Retina (tissue), 1 donor: ENCODE measurements at places on chromosomes 4 and X.
A peak's percentile ranks its signal among the peaks of the same experiment; 100 is the strongest.

- DNase-seq = no peak
Measured at GRCh38 chr4:120939693-120940092, 17.2 kb upstream of the PRDM5 start.

DNA sequence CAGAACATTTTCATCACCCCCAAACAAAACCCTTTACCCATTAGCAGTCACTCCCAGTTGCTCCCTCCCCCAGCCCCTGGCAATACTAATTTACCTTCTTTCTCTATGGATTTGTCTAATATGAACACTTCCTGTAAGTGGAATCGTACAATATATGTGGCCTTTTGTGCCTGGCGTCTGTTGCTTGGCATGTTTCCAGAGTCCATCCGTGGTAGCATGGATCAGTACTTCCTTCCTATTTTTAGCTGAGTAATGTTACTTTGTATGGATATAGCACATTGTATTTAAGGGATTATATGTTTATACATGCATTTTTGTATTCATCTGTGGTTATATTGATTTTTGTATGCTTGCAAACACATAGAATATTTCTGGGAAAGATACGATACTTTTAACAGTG lies 48.2 kb downstream of the PPEF1 start:
- DNase-seq = no peak

DNA sequence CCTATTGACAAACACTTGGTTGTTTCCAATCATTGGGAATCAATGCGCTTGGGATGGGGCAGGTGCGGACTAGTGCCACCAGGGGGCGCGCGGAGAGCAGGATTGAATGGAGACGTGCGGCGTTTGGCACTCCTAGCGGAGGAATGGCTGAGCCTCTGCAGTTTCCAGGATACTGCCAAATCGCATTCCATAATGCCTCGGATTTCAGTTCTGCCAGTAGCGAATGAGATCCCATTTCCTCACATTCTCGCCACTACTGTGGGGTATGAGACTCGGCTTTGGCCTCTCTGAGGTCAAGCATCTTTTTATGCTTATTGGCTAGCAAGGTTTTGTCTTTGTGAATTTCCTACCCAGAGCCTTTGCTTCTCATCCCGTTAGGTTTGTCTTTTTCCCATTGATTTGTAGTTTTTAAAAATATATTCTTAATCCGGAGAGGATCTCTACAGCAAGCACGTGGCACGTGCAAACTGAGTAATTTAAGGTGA lies 28.7 kb downstream of the CLDN34 start:
- peak; percentile 44 for DNase-seq

GRCh38 chr4:182619660-182620059 lies 297.5 kb downstream of the DCTD start:
- DNase-seq = peak; percentile 36

DNA sequence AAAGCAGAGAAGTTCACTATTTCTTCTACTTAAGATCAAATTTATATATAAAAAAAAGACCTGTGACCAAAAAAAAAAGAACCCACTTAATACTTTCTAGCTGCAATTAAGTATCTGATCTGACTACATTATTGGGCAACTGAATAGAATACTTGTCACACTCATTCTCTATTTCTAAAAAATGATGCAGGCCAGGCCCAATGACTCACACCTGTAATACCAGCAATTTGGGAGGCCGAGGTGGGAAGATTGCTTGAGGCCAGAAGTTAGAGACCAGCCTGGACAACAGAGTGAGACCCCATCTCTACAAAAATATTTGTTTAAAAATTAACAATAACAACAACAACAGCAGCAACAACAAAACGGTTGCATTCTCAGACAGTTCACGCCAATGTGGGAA lies 108.8 kb upstream of the BMP2K start:
- DNase-seq = no peak

- no peak for DNase-seq
Measured at GRCh38 chr4:15690020-15690809, 8.6 kb downstream of the FAM200B start.

DNA sequence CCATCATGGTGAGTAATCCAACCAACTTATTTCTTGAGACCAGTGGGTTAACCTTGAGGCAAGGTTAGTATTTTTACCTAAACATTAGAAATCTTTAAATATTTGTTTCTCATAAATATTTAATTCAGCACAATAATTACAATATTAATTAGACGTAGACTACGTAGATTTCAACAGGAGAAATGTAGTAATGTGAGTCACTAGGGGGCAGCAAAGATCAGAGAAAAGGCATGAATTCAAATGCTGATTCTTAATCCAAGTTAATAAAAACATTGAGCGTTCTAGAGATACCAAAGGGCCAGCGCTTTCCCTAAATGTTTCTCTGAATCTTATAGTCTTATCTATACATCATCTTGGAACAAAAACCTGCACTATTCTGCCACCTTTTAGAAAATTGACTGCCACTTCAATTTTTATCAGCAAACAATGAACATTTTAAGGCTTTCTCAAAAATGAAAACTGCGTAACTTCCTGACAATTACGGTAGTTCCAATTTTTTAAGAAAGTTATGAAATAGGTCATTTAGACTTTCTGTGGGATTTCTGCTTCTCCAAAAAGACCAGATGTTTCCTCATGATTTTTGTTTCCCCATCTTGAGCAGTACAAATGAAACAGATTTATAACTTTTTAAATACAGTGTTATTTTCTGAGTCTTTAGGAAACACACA lies 180.7 kb downstream of the GASK1B start:
- DNase-seq = peak; percentile 35

DNA sequence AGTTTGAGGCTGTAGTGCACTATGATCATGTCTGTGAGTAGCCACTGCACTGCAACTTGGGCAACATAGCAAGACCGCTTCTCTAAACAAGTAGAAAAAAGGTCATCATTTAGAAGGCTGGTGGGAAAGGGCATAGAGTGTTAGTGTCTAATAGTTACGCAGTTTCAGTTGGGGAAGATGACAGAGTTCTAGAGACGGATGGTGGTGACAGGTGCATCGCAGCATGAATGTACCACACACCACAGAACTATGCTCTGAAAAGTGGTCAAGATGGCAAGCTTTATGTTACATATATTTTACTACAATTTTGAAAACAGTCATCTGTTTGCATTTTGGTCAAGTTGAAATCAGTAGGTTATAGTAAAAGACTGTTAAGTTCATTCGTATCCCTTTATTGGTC lies 23.7 kb upstream of the CLDN34 start:
- no peak for DNase-seq

DNA sequence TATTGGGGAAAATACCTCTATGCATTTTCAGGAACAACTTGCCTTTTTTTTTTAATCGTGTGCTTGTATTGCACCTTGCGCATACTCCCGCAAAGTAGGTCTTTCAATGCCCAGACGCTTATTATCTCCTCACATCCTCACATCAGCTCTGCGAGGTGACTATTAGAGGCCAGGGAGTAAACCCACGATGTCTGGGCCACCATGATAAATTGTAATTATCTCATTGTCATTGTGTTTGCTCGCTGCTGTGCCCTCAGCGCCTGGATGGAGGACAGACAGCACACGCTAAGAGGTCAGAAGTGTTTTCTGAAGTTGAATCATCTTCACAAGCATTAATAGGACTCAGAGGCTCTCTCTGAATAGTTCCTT lies 1.0 kb upstream of the RELL1 start:
- no peak for DNase-seq

DNA sequence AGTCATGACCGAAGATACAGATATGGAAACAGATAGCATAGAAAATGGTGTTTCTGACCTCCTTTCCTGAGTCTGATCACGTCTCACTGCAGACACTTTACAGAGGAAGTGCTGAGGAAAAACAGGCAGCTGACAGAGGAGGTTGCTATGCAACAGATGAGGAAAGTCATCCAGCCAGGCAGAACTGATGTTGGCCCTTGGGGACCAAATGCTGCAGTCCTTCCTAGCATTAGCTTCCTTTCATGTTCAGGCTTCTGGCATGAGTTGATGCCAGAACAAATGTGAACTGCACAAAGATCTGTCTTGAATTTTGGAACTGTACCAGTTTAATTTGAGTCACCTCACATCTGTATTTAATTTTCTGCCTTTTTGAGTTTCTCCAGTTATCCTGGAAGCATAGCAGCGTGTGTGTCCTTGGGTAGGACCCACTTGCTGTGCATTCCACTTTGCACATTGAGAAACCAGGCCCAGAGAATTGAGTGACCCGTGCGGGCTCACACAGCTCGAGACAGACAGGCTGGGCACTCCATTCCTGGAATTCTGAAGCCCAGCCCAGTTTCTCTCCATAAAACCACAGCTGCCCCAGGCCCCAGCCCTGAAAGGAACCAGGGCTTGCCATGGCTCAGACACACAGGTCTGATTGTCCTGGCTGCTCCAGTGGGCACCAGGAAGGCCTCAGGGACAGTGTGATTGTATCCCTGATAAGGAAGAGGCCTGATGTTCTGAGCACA lies 1.4 kb upstream of the MAGED1 start:
- peak; percentile 65 for DNase-seq

GRCh38 chrX:133350751-133351150 lies 64.5 kb downstream of the GPC4 start:
- no peak for DNase-seq

GRCh38 chr4:57102050-57102624 lies 8.0 kb downstream of the IGFBP7 start:
- no peak for DNase-seq

DNA sequence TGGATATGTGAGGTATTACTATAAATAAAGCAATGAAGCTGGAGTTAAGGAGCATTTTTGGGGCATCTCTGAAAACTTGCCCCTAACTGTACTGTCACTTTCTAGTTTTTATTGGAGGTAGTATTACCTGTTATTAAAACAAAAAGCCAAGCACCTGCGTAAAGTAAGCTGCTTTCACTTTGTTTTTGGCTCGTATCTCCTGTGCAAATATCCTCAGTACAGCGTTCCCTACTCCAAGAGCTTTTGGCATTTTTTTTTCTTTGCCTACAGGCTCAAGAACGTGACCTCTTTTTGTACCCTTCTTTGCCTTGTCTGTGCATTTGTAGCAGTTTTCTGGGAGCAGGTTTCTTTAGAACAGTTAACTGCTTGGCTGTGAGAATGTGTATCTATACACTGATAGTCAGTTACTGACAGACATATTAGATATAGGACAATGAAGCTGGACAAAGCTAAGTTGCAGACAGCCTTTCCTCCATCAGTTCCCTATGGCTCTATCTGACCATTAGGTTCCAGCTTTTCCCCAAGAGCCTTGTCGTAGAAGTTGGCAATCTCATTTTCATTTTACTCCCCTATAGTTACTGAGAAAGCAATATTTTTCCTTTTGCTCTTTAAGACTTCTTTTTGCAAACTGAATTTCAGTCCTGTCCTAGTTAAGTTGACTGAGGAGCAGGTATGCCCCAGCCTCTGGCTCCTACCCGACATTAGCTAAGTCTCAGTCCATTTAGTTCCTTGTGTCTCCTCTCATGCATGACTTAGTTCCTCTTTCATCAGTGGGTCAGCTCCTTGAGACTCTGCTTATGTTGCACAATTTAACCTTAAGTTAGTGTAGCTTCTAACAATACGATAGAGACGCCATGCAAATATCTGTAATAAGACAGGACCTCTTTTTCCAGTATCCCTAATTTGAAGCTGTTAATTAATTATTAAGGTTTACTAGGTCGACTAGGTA lies 71.5 kb upstream of the HPRT1 start:
- DNase-seq = peak; percentile 4

- no peak for DNase-seq
Measured at GRCh38 chr4:165201806-165202205, 5.6 kb upstream of the KLHL2 start.

DNA sequence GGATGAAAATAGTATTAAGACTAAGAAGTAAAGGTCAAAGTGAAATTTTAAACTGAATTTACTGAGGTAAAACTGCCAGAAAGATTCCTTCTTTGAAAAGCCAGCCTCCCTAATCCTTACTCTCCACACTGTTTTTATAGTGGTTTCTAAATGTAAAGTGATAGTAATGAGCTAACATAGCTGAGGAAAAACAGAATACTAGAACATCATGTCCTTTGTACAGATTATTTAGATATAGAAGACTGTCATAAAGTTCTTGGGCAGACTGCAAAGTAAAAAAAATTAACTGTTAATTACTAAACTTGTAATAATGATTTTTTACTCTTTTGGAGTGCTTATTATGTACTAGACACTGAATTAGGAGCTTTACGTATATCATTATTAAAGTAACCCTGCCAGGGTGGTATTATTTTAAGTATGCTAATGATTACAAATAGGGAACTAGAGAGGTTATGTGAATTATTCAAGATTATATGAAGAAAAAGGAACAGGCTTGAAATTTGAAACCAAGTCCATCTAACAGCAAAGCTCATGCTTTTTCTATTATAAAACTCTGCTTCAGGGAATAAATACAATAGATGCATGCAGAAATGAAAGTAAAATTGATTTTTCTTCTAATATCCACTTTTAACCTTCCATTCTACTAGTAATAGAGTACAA lies 150.5 kb downstream of the TBCK start:
- no peak for DNase-seq

GRCh38 chr4:15912236-15912635 lies 26.3 kb downstream of the FGFBP1 start:
- no peak for DNase-seq

GRCh38 chrX:109398833-109399232 lies 83.1 kb downstream of the GUCY2F start:
- DNase-seq = no peak

GRCh38 chr4:2450394-2451035 lies 18.4 kb upstream of the RNF4 start:
- DNase-seq = no peak

GRCh38 chrX:42869659-42870476 lies 91.9 kb upstream of the PPP1R2C start:
- no peak for DNase-seq

- DNase-seq = no peak
Measured at GRCh38 chr4:168587411-168588125, 90.7 kb downstream of the PALLD start.

DNA sequence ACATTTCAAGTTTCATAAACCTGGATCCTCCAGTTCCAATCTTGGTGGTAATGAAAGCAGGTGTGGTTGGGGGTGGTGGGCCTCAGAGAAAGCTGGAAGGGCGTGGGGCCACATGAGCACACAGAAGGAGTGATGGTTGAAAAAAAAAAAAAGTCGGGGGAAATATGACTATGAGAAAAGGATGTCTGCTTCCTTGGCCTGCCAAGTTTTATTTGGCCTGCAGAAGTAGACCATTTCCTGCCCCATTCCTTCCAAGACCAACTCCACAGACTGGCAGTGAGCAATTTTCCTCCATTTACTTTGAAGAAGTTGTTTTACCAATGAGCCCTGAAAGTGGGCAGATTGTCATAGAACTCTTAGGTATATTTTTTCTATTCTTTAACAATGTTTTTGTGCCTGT lies 43.3 kb downstream of the LNX1 start:
- no peak for DNase-seq

- no peak for DNase-seq
Measured at GRCh38 chr4:156749426-156750403, 221.9 kb downstream of the PDGFC start.
